ENCODE measurements at places on chromosomes 7 and 10.

DNA sequence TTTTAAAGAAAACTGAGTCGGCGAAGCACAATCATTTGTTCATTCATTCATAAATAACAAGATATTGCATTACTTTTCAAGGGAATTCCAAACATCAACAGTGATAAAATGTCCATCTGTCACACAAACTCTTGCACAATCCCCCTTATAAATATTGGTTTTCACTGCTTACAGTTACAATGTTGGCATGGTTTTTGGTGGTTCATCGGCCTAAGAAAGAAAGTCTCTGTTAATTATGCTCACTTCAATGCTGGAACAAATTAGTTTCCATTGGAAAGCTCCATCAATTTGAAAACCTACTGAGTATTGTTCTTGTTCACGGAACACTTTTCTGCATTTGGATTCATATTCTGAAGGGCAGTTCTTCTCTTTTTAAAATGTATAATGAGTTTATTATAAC is 188.5 kb downstream of the JAZF1 start:
- no peak for DNase-seq

DNA sequence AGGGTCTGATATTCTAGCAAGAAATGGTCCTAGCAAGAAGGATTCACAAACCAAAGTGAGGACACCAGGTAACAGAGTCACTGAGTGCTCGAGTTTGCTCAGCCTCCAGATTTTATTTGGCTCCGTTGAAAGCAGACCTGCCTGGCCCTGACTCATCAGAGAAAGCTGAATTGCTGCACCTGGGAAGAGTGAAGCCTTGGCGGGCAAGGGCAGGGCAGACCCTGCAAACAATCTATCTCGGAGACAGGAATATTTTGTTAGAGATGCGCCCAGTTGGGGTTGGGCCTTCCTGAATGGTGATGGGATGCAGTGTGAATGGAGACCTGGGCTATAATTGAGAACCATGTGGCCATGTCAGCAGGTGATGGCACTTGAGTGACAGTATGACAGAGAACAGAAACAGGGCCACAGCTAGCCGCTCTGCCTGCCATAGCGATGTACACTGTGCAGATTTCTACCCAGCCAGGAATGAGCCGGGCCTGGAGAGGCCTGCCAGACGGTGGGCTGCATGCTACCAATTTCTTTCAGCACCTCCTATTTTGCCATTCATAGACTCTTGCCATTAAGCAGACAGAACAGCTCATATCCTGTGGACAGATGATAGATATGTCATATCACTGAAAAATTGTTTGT is 744.2 kb downstream of the LRMDA start:
- DNase-seq, result no peak

GRCh38 chr7:50531401-50531911 is 33.7 kb downstream of the DDC start:
- DNase-seq, result no peak

DNA sequence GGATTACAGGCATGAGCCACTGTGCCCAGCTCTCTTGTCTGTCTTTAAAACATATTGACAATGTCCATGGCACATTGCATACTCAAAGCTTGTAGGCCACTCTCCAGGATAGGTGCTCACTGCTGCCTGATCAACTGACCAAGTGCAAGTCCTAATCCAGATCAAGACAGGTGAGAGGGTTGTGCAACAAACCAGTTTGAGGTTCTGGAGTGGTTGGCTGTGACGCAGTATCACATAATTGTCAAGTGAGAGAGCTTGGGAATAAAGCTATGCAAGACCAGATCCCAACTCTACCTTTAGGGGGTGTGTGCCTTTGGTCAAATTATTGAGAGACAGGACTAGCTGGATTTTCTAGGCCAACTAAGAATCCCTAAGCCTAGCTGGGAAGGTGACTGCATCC is 43.0 kb upstream of the OPN4 start:
- DNase-seq, result no peak

- DNase-seq, result no peak
These were observed 1.8 kb downstream of the IGFBP3 start for GRCh38 chr7:45919231-45919784.
